Activated CD4-positive, CD25-positive, alpha-beta regulatory T cell treated with anti-CD3 and anti-CD28 coated beads, Interleukin-2, amount 50 U/mL, for 16 hours (primary cell): ENCODE measurements at places on chromosomes 7 and 10.

DNA sequence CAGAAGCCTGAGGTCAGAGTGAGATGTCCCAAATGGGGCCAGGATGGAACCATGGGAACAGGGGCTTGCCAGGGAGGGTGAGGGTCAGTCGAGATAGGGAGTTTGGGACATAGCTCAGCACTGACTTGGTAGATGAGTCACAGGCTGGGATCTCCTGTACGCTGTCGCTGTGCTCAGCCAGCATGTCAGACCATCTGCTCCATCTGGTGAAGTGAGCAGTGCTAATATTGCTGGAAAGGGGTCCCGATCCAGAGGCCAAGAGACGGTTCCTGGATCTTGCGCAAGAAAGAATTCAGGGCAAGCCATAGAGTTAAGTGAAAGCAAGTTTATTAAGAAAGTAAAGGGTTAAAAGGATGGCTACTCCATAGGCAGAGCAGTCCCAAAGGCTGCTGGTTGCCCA is 505.6 kb downstream of the GALNT17 start:
- DNase-seq = no peak

DNA sequence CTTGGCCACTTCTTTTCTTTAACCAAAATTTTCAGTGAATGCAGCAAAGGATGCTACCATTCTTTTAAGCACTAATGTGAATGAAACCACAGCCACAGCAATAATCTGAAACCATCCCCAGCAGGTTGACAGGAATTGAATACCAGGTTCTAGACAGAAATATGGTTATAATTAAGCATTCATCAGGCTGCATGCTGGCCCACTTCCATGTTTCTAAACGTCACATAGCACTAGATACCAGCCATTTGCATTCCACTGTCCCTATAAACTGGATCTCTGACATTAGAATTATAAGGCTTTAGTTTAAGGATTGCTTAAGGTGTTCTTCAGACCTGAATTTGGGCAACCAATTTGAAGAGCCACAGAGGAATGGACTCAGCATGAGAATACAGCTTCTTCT is 340.8 kb upstream of the KLF6 start:
- DNase-seq = no peak

- no peak for DNase-seq
Measured at GRCh38 chr10:3486346-3487065, 298.5 kb downstream of the KLF6 start.

DNA sequence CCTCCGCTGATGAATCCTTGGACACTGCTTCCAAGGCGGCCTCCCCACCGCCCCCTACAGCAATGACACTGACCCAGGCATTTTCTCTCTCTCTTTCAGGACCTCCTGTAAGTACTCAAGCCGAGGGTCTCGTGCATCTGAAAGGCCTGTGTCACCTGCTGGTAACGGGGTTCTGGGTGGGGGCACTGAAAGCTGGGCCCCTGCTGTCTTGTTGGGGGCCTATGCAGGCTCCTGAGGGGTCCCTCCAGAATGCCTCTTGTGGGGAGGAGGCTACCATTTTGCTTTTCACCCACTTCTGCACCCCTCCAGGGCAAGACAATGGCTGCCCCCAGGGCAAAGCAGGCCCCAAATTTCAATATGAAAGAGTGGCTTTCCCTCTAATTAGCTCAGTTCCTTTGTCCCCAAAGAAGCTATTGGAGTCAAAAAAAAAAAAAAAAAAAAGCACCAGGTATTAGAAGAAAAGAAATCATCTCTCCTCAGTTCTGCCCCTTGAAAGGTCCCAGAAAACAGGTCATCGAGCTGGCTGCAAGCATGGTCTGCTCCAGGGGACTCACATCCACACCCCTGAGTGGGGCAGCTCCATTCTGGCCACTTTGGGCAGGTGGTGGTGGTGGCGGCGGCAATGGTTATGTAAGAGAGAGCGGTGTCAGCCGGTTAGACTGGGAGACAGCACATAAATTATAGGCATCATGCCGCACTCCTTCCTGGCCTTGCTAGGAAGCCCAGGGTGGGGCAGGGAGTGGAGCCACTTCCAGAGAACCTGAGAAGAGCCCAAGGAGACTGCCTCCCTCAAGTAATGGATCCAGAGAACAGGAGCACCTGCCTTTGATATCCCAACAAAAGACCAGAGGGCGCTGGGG is 66.2 kb downstream of the COL13A1 start:
- DNase-seq = no peak

GRCh38 chr7:40301486-40302068 is 166.8 kb downstream of the SUGCT start:
- no peak for DNase-seq

DNA sequence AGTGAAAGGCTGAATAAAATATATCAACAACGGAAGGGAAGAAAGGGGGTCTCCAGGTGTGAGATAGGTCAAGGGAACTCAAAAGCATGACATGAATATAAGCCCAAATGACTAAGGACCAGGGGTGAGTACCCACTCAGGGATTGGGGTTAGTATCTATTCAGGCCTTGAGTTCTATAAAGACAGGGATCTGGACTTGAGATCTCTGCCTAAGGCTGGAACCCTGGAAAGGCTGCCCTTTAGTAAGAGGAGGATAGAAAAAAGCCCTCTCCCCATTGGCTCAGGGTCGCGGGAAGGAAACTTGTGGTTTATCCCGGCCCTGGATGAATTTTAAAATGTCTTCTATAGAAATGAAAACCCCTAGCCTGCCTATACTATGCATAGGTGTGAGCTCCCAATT is 2.4 kb upstream of the ITPRIP start:
- DNase-seq = no peak
